ENCODE measurements at places on chromosomes 2 and 18.

- DNase-seq = peak; percentile 100
Observed at GRCh38 chr2:96916156-96916630, 46.3 kb upstream of the SEMA4C start.

DNA sequence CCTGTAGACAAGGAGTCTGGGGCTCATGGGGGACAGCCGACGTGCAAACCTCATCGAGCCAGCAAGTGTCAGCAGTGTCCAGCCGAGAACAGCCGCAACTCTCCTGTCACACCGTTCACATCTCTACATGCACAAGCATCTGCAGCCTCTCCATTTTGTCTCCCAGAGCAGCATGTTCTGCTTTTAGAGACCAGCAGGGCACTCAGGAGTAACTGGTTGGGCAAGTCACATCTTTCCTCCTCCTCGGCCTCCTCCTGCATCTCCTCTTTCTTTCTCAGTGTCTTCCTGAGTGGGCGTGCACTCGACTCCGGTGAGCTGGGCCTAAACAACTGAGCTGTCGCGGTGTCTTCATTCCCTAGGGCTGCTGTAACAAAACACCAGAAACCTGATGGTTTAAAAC lies 249.9 kb downstream of the SH3BP4 start:
- no peak for DNase-seq

GRCh38 chr18:63831080-63831788 lies 56.0 kb downstream of the SERPINB7 start:
- DNase-seq = no peak

- DNase-seq = no peak
Observed at GRCh38 chr2:69579536-69579935, 64.0 kb downstream of the AAK1 start.

DNA sequence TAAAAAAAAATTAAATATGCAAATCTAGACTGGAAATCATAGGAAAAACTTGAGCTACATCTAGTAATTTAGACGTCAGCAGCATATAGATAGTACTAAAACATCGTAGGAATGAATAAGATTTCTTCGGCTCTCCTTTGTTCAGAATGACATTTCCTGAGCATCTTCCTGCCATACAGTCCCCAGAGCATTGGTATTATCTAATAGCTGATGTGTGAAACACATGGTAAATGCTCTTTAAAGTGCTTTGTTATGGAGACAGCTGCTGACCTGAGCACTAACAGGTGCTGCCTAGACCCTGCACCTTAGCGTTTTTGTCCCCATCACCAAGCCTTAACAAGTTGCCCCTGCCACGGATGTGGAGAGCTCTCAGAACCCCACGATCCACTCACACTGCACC lies 692.3 kb upstream of the PIK3C3 start:
- no peak for DNase-seq

DNA sequence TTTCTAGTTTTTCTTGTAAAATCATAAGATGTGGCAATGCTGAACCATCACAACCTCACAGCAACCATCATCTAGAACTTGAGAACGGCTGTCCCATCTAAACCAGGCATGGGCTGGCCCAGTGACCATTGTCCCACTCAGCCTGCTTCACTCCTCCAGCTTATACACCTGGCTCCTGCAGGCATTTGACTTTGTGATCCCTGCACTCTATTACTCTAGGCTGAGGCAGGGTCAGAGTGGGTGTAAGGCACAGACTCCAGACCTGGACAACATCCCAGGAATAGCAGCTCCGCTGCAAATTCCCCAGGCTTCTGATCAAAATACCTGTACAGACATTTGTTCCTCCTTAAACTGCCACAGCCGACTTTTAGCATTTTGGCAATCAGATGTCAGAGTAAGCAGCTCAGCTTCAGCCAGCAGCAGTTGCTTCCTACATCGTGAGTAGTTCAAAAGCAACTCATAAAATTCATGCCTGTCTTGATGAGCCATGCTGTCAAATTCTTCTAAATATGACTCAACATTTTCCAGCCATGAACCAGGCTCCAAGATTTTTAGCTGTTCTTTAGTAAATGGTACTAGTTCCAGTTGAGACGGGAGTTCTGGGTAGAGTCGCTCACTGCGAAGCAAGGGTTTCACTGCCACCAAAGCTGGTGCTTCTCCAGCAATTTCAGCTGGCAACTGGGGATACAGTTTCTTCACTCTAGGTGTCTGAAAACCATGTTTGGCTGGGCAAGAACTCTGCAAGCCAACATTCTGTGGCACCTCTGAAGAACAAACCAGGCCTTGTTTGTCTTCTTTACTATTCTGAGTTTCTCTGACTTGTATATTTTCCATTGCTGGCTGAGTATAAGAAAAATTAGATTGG lies 12.8 kb downstream of the EPG5 start:
- DNase-seq = no peak

- no peak for DNase-seq
Observed at GRCh38 chr2:181558371-181558770, 98.5 kb downstream of the CERKL start.

DNA sequence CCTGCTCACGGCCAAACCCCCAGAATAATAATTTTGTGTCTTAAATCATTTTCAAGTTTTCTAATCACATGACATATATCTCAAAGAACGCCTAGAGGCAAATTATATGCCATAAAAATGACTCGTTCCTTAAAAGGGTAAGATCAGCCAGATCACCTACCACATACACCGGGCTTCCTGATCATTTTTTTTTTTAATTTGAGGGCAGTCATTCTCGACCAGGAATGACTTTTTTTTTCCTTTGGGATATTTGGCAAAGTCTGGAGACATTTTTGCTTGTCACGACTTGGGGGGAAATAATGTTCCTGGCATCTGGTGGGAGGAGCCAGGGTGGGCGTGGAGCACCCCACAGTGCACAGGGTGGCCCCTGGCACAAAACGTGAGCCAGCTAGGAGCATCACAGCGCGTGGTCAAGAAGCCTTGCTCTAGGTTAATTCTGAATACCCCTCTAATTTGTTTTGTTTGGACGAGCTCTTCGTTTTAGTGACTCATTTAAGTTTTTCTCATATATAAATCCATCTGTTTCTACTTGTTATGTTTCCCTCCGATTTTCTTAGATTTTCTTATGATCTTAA lies 94.9 kb downstream of the TWIST2 start:
- no peak for DNase-seq

DNA sequence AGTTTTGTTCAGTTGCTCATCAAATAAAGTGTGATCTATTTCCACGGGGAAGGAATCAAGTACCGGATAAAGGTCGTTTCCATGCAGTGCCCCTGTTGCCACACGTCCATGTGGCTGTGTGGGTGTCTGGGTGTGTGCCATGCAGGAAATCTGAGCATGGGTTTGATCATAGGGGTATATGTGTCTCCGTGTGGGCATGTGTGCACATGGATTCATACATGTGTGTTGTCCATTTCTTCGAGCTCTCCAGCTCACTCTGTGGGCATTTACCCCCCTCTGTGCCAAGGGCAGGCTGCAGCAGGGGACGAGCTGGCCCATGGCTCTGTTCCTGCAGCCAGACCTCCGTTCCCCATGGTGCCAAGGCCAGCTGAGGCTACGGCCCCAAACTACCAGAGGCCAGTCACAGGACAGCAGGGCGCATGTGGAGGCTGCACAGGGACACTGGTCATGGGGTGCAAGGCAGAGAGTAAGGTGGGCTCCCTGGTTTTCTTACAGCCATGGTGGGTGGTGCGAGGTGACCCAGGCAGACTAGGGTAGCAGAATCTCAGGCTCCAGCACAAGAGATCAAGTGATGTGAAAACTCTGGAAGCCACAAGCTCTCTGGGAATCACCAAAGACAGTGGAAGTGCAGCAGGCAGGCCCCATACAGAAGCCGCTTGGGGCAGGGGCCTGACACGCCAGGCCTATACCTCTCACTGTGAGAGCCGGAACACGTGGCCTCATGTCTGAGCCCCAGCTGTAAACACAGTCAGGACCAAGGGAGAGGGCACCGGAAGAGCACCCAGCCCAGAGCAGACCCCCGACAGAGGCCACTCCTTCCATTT lies 66.4 kb upstream of the RAB6C start:
- DNase-seq = no peak

GRCh38 chr2:232341061-232341738 lies 37.4 kb upstream of the ALPP start:
- no peak for DNase-seq

GRCh38 chr2:179595284-179595683 lies 266.1 kb downstream of the ZNF385B start:
- no peak for DNase-seq

DNA sequence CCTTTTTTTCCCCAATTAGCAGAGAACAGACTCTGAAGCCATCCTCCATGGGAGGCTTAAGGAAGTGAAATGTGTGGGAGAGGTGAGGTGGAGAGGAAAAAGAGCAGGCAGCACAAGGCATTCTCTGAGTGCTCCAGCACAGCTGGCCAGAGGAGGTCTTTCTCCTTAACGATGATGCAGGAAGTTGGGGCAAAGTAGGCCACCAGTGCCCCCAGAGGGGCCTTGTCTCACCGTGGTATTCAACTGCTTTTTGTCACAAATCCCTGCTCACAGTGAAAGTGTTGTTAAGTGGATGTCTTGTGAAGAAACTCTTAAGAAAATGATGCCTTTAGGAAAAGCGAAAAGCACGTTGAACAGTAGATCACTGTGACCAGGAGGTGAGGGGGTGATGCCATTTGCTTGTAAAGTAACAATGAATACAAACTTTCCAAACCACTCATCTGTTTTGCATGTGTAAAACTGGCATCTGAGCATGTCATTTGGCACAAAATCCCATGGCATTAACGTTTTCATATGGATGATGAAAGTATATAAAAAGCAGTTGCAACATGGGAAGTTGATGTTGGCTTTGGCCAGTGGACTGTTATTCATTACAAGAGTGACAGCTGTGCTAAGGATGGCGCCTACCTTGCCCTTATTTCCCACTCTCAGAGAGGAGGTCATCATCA lies 49.2 kb upstream of the CDC42EP3 start:
- DNase-seq = no peak

DNA sequence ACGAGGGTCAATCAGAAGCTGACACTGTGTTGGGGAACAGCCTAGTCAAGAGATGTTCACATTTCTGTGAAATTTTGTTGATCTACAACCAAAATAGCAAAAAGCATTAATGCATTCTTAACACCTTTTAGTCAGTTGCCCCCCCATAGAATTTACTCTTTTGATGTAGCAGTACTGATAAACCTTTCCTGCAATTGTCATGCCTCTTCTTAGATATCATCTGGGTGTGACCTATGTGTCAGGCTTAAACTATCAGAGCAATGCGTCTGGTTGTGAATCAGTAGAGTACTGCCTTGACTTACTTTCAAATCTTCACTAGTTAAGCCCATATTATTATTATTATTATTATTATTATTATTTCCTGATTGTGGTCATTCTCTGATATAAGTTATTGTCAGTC lies 61.9 kb downstream of the GREB1L start:
- no peak for DNase-seq

DNA sequence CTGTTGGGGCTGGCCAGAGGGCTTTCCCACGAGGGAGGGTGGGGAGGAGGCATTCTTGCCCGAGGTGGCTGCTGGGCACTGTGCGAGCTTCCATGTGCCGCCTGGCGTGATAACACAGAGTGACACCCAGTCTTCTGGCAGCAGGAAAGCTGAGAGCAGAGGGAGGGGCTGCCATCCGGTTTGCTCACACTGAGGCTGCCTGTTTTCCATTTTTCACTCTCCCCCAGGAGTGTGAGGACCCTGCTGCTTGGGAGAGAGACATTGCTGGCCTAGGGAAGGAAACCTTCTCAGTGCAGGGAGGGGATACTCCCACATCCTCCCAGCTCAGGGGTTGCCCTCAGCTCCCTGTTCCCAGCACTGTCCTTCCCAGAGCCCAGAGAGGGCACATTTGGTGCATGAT lies 73.1 kb downstream of the INHBB start:
- no peak for DNase-seq

DNA sequence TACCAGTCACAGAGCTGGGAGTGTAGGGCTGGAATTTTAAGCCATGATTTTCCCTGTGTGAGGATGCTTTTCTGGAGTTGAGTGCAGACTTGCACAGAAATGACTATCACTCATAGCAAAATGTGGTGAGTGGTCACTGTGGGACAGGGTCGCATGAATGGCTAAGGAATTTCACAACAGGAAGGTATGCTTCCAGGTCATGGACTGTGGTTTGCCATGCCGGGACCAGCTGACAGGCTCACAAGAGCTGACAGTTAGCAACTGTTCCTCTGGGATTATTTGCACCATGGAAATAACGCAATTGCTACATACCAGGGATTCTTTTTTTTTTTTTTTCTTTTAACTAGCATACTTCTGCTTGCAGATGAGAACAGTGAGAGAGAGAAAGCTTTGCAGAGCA lies 3.8 kb upstream of the UXS1 start:
- DNase-seq = peak; percentile 13

GRCh38 chr2:674321-674985 lies 2.8 kb downstream of the TMEM18 start:
- DNase-seq = no peak

- no peak for DNase-seq
Observed at GRCh38 chr2:144671695-144672455, 152.0 kb upstream of the ZEB2 start.

DNA sequence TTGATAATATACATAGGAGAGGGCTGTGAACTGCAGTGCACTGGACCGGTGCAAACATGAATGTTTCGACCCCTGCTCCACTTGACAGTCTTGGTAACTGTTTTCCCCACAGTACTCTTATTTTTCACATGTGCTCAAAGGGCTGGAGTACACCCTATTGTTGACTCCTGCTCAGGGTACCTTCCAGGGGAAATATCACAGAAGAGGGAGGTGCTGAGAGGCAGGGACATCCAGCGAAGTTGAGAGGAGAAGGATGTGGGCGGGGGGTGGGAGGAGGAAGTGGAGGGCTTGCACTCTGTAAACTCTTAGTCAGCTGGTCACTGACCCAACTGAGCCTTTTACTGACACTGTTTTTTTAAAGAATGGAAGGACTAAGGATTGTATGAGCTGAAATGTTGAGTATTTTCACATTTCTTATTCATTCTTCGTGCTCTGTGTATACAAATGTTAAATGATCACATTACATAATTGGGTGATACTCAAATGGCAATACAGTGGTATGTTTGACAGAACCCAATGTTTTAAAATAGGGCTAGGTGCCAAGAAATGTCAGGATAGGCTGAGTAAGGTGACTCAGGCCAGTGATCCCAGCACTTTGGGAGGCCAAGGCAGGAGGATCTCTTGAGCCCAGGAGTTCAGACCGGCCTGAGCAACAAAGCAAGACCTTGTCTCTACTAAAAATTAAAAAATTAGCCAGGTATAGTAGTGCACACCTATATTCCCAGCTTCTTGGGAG lies 10.0 kb downstream of the INPP4A start:
- DNase-seq = no peak

- no peak for DNase-seq
Observed at GRCh38 chr18:72721330-72721729, 146.5 kb downstream of the NETO1 start.

DNA sequence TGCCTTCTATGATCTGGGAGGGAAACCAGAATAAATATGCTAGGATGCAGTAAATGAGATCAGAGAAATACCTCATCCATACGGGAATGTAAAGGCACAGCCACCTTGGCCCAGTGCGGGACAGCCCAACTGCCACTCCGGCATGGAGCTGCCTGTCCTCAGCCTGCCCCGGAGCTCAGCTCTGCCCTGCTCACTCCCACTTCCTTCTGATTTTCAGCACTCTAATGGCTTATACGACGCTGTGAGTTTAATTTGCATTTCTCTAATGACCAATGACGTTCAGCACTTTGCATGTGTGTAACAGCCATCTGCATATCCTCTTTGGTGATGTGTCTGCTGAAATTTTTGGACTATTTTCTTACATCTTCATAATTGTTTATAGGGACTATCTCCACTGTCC lies 172.5 kb upstream of the RAB6C start:
- no peak for DNase-seq
